NCI-H69 (cell line): ENCODE measurements at places on chromosomes 2 and 18.

DNA sequence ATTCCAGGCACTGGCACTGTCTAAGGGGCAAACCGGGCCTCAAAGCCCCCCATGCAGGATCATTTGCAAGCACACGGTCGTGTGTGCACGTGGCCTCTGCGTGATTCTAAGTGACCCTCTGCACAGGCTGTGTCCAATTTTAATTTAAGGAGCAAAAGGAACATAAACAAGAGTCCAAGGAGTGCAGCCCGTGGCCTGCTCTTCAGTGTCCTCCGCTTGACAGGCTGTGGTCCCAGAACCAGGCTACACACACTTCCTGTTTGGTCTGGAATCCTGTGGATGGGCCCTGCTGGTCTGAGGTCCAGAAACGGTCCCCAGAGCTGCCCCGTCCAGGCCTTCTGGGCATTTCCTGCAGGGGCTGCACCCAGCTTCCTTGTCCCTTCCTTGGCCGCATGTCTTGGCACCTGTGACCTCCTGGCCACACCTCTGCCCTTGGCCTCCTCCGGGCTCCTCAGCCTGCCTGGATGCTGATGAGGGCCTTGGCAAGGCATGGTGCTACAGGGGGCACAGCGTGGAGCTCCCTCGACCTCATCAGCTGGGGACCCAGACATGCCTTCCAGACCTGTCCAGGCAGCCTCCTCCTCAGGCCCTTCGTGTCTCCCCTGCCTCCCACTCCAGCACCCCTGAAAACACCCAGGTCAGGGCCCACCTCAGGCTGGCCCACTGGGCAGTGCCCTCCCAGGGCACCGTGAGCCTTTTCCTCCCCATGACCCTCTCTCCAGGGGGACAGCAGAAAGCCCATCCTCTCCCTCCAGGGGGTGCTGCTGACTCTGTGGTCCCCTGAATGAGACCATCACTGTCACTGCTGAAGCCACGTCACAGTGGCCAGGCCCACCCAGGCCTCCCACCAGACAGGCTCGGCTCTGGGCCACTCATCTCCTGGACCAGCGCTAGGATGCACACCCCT is 136.4 kb upstream of the GPC1 start:
- no peak for DNase-seq

DNA sequence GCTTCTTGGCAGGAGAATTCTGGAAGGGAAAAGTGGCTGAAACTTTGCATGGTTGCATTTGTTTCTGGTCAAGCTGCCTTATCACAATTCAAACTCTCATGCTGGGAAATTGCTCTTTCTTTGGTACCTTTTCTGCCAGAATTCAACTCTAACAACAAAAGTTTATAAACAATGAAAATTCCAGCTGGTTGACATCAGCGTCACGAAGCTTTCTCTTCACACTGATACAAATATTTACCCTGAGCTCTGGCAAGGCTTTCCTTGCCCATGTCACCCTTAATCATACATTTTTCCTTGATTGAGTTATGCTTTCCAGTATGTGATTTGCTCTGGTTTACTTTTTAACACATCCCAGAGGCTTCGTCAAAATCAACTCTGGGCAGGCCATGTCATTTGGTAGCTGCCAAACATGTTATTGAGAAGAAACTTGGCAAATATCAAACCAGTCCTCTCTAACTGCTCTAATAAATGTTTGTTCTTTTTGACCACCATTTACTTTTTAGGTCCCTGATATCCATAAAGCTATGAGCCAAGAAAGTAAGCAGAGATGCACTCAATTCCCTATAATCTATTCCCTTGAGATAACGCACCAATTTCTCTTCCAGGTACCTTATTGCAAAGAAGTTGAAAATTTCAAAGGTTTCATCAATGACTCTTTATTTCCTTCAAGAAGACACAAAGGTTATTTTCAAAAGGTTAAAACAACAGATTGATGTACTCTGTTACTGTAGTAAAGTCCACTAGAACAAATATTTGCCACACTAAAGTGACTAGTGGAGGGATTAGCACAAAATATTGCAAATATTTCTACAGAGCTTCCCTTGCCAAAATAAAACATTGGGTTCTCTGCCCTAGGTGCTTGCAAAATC is 1241.1 kb upstream of the ZEB2 start:
- DNase-seq, result no peak

GRCh38 chr2:226687641-226688253 is 111.9 kb downstream of the IRS1 start:
- peak; percentile 1 for DNase-seq

DNA sequence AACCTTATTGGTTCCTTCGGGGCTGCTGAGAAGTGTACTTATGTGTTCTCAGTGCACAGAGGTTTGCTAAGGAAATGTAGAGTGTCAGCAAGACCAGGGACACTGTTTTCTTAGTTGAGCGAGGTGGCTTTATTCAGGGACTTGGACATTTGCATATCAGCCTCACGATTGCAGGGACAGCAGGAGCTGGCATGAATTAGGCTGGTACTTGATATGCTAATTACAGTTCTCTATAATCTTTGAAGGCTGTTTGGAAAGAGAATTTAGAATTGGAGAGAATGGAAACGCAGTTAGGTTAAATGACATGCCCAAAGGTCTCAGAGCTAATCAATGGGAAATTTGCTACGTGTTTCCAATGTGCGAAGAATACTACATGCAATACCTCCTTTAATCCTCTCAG is 18.7 kb upstream of the MTCL1 start:
- peak; percentile 94 for DNase-seq

GRCh38 chr18:66792466-66792865 is 188.6 kb upstream of the CDH19 start:
- DNase-seq, result peak; percentile 58

DNA sequence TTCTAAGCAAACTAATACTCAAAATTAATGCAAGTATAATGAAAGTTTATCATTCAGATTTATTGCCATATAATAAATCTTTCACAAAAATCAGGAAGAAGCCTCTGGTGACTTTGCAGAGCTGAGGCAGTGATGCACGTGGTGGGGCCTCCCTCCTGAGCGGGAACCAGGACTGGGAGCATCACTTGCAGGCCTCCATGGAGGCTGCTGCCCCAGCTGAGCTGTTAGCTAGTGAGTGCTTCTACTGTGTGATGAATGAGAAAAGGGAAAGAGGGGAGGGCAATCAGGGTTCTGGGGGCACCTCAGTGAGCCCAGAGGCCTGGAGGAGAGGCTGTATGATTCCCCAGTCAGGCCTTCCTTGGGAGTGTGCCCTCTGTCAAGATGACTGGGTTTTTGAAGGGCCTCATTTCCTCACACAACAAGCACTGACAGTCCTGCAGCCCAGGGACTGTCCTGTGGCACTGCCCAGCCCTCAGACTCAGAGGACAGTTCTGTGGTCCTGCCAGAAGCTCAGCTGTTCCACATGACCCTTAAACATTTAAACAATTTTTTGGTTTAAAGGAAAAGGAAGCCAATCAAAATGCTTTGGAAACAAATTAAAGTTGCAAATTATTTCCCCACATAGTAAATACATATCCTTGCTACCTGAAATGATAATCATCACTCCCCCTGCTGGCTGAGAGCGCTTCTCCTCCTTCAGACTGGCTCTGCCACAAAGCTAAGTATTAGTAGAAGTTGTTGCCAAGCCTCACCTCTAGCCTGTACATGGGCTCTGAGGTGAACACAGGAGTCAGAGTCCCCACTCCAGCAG is 90.9 kb upstream of the SMAD7 start:
- DNase-seq, result peak; percentile 61

- DNase-seq, result no peak
These were observed 117.2 kb downstream of the CMPK2 start for GRCh38 chr2:6748406-6749067.

DNA sequence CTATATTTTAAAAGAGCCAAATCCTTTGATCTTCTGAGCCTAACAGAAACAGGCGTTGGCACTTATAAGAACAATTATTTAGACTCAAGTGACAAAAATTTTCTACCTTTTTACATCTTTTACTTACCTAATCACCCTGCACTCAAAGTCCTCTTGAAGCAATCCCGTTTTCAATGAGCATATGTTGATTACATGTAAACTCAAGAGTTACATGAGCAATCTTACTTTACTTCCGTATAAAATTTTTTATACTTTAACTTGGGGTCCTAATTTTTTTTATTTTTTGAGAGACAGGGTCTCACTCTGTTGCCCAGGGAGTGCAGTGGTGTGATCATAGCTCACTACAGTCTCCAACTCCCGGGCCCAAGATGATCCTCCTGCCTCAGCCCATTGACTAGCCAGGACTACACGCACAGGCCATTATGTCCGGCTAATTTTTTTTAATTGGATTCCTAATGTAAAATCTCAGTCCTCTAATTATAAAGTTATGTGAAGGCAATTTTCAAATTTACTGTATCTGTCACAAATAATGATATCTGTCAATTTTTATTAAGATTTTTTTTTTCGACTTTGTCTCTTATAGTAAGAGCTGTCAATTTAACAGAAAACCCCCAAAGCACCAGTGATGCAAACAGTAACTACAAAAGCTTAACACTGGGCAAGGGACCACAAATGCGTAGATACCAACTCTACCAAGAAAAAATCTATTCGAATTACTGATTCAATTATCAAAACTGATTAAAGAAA is 19.1 kb upstream of the STPG4 start:
- DNase-seq, result peak; percentile 13

DNA sequence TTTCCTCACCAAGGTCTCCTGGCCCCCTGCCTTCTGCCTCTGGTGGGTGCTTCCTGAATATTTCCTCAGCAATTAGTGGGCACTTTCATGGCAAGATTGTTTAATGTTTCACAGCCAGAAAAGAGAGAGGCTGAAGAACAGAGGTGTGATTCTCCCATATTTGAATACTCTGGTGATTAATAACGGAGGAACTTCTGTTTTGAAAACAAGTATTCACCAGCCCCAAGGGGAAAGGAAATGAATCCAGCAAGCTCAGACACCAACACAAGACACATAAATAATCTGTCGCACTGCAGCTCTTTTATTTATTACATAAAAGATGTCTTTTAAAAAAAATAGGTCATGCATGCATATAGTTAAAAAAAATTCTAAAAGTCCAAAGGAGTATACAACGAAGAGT is 57.7 kb downstream of the MRPL35 start:
- no peak for DNase-seq

DNA sequence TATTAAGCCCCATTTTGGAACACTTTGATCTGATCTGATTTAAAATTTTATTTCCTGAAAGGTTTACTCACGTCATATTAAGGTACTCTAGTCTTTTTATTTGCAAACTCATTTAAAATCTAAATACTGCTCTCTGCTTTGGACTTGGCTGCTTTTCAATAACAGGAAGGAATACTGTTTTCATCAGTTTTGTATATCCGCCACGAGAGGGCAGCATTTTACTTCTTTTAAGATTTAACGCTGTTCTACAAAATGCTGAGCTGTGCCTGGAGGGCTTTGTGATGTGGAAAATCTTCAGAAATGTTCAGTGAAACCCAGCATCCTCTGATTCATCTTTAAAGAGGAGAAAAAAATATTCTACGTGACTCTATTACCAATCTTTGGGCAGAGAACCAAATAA is 37.5 kb upstream of the SLC38A11 start:
- no peak for DNase-seq

DNA sequence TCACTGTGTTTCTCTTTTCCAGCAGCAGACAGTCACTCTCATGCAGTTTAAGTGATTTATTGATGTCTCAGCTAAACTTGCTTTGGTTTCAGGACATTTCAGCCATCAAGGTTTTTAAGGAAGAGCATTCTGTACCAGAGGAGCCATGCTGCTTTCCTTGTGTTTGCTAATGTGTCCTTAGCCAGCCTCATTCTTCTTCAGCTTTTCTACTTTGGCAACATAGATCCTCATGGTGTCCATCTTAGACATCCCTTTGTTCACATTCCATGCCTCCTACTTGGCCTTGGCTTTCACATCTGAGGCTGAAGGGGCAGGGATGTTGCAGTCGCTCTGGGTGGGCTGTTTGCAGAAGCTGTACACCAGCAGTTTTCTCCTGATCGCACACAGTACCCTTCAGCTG is 68.2 kb downstream of the OTX1 start:
- DNase-seq, result no peak

DNA sequence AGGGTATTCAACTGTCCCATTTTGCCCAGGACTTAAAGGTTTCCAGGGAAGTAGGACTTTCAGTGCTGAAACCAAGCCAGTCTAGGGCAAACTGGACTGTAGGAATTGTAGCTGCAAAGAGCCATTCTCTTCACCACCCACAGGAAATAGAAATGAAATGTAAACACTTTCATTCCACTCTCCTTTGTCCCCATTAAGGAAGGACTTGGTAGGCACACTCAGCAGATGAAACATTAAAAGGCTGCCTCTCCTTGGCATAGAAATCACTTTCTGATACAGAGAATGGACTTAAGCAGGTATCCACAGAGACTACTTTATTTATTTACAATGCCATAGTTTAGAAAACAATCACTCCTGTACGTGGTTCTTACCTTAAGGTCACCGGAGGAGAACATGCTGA is 102.9 kb upstream of the CCDC195 start:
- peak; percentile 2 for DNase-seq

DNA sequence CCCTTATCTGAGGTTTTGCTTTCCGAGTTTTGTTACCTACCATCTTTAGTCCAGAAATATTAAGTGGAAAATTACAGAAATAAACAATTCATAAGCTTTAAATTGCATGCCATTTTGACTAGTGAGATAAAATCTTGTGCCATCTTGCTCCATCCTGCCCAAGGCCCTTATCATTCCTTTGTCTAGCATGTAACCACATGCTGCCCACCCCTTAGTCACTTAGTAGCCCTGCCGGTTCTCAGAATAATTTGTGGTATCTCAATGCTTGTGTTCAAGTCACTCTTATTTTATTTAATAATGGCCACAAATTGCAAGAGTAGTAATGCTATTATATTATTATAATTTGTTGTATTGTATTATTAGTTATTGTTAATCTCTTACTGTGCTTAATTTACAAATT is 36.8 kb upstream of the VPS54 start:
- DNase-seq, result no peak

DNA sequence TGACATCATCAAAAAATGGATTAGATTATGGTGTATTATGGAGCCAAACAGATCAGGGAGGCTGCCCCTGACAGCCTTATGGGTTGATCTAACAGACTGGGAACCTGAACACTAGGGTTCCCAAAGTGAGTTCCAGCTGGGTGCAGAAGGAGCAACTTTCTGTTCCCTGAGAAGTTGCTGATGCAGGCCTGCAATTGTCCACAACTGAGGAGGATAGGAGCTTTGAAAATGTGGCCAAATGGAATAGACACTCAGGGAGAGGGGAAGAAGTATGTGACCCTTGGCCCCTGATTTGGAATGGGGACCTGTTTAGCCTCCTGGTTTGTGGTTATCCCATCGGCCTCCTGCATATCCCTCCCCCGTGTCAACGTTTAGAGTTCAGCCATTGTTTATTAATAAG is 262.2 kb upstream of the SKOR2 start:
- DNase-seq, result no peak

GRCh38 chr18:59917422-59917821 is 17.6 kb downstream of the PMAIP1 start:
- DNase-seq, result peak; percentile 37

- no peak for DNase-seq
These were observed 69.1 kb upstream of the AFF3 start for GRCh38 chr2:100211521-100211920.

- no peak for DNase-seq
These were observed 9.3 kb upstream of the STAT1 start for GRCh38 chr2:191023235-191023679.

GRCh38 chr2:69998761-69999160 is 37.3 kb upstream of the ASPRV1 start:
- DNase-seq, result no peak

- no peak for DNase-seq
These were observed 56.0 kb downstream of the CCDC88A start for GRCh38 chr2:55363636-55364035.
